Stimulated activated CD4-positive, alpha-beta T cell treated with anti-CD3 and anti-CD28 coated beads, Interleukin-1b, Interleukin-23, amount 100 ng/mL, for 4 hours (primary cell): ENCODE measurements at places on chromosomes 13 and 19.

DNA sequence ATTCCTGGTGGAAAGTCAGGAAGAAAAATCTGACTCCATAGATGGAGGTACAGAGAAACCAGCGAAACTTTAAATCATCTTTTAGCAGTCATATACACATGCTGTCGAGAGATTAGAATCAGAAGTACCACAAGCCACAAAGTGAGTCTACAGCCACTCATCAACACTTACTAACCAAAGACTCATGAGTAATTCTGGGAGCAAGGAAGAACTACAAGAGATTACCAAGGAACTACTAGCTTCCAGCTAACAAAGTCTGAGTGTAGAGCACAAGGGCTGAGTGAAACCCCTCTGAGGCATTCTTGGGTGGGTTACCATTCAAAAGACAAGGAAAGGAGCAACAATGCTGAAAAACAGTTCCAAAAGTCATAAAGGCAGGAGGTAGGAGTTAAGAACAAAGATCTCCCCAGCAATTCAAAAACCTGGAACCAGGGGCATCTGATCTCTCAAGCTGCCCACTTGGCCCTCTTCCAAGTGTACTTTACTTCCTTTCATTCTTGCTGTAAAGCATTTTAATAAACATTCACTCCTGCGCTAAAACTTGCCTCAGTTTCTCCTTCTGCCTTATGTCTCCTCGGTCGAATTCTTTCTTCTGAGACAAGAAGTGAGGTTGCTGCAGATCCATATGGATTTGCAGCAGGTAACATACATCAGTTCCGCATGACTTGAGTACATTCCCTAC, 13.0 kb downstream of the RBM26 start:
- DNase-seq = no peak

DNA sequence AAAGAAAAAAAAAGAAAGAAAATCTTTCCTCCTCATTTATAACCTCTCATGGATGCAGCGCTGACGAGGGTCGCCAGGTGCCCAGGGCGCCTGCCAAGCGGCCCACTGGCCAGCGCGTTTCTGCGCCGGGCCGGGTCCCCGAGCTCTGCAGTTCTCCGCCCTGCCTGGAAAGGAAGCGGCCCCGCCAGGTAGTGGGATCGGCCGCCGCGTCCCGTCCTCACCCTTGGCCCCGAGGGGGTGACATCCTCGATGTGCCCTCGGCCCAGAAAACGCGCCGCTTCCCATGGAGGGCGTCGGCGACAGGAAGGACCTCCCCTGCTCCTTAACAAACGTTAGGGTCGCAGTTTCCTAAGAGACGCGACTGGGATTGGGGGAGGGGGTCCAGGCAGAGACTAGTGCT, 56.9 kb downstream of the ZNF726 start:
- no peak for DNase-seq

GRCh38 chr13:77876176-77876575, 42.5 kb downstream of the EDNRB start:
- DNase-seq = no peak

DNA sequence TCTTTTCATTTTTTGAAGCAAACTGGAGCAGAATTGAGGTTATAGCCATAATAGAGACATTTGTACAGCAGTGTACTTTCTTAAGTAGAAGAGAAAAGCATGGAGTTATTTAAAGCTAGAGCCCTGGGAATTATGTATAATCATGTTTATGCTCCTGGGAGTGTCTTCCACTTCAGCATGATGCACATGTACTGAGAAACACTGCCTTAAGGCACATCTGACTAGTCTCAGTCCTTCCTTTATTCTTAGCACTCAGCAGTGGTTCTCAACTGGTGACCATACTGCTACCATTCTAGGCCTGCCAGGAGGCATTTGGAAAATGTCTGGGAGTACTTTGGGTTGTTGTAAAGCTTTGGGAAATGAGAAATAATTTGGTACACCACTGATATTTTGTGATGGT, 45.8 kb downstream of the VWA8 start:
- DNase-seq = no peak
